Testis (tissue), 5 donors: ENCODE measurements at places on chromosomes 2 and 18.

DNA sequence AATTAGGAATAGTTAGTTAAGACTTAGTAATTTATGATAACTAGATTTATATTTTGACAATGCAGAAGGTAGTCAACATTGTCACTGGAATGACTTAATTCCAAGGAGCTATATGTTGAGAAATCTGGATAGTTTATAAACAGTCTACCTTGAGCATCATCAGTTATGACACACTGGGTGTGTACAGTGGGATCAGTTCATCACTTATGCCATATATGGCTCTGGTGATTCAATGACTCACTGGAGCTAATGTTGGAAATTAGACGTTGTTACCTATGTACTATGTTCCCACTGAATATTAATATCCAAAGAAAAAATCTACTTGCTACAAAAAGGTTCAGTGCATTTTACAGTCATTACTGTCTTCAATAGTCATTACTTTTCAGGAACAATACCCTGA lies 34.0 kb upstream of the ITPRID2 start:
- DNase-seq, result no peak

- no peak for DNase-seq
These were observed 40.3 kb downstream of the PSTPIP2 start for GRCh38 chr18:46031741-46032140.

DNA sequence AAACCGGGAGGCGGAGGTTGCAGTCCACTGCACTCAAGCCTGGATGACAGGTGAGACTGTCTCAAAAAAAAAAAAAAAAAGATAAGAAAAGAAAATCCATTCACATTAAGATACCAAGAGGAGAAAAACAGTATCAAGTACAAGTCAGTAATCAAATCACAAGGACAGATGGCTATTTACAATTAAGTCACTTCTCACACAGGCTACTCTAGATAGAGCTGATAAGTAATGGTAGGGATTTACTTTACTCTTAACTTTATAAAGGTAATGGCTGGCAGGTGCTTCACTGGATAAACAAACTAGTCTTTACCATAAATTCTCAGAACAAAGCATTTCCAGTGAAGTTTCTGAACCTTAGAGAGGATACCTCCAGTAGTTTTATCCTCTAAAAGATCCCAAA lies 11.5 kb downstream of the SF3B1 start:
- DNase-seq, result no peak

GRCh38 chr2:241903121-241904010 lies 33.8 kb downstream of the RTP5 start:
- DNase-seq, result no peak
